ENCODE measurements at places on chromosomes 7 and 10.

- no peak for DNase-seq
Observed at GRCh38 chr10:46026106-46026505, 4.3 kb downstream of the NCOA4 start.

DNA sequence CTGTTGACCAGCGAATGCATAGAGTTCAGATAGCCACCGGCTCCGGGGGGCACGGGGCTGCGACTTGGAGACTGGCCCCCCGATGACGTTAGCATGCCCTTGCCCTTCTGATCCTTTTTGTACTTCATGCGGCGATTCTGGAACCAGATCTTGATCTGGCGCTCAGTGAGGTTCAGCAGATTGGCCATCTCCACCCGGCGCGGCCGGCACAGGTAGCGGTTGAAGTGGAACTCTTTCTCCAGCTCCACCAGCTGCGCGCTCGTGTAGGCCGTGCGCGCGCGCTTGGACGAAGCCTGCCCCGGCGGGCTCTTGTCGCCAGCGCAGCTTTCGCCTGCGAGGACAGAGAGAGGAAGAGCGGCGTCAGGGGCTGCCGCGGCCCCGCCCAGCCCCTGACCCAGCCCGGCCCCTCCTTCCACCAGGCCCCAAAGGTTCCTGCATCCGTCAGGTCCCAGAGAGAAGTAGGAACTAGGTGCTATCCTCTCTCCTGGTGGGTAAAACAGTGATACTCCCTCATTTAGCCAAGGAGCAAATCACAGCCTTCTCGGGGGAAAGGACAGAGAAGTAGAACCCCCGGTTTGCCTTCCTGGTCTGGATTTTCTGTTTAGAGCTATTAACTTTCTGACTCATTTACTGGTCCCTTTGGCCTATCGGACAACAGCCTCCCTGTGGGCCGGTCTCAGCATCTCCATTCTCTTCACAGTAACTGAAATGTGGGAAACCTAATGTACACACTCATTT, 6.1 kb upstream of the HOXA2 start:
- DNase-seq: no peak

DNA sequence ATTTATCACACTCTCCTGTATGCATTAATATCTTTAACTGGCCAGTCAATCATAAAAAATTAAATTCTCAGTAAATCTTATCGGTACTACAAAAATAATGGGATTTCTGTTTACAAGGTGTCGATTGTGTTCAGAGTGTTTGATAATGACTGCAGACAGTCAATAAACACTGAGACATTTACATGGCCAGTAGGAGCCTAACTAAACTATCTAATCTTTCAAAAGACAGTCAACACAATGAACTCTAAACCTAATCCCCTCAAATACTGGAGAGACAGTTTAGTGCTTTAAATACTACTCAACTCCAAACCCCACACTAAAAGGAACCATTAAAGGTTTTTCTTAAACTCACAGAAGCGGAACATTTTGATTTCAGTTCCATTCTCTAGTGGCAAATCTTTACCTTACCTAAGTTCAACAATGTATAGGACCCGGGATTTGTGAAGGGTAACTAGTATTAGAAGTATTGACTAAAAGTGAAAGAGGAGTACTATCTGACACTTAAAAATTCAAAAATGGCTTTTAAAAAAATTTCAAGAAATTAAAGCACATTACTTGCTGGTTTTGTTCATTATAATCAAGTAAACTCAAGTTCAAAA, 37.3 kb upstream of the EXOC6 start:
- no peak for DNase-seq

- DNase-seq: no peak
Observed at GRCh38 chr7:134197345-134197744, 70.2 kb downstream of the LRGUK start.

DNA sequence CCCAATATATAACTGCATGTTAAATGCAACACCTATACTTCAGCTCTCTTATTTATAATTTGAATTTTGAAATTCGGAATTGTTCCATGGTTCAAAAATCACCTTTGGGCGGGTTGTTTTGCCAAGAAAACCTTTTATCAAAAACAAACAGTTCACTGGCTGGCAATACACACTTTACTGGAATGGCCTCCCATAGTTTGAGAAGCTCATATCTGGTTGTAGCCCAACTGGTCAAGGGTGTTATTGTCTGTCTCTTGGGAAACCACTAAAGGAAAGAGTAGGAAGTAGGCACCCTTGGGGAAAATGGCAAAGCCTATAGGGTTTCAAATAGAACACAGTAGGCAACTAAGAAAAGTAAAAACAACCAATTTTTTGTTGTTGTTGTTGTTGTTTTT, 117.9 kb downstream of the HIPK2 start:
- DNase-seq: no peak

DNA sequence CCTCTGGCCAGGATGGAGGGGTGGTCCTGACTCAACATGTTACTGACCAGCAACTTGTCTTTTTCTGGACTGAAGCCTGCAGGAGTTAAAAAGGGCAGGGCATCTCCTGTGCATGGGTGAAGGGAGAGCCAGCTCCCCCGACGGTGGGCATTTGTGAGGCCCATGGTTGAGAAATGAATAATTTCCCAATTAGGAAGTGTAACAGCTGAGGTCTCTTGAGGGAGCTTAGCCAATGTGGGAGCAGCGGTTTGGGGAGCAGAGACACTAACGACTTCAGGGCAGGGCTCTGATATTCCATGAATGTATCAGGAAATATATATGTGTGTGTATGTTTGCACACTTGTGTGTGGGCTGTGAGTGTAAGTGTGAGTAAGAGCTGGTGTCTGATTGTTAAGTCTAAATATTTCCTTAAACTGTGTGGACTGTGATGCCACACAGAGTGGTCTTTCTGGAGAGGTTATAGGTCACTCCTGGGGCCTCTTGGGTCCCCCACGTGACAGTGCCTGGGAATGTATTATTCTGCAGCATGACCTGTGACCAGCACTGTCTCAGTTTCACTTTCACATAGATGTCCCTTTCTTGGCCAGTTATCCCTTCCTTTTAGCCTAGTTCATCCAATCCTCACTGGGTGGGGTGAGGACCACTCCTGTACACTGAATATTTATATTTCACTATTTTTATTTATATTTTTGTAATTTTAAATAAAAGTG, 6.0 kb downstream of the PLAU start:
- DNase-seq: no peak

DNA sequence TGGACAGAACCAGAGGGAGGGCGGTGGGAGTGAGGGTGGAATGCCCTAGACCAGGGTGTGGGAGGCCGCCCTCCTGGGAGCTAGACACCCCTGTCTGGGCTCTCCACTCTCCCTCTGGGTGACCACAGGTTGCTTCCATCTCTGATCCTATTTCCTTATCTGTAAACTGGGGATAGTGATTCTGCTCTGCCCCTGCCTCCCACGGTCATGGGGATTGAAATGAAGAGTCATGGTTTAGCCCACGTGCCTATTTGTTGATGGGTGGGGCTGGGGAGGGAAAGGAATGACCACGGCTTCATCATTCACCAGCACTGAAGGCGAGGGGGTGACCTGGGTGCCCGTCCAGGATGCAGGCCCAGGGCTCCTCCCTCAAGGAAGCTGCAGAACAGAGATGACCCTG, 49.3 kb upstream of the PCBD1 start:
- DNase-seq: no peak
